CD4-positive, alpha-beta T cell treated with Interleukin-4 for 4 hours (primary cell): ENCODE measurements at places on chromosomes 11 and 22.

- DNase-seq = no peak
These were observed 97.7 kb downstream of the ABTB2 start for GRCh38 chr11:34260072-34260575.

- DNase-seq = no peak
These were observed 217.5 kb upstream of the E2F8 start for GRCh38 chr11:19458231-19458630.

GRCh38 chr11:62269654-62270278 lies at the start of gene SCGB2A2:
Gene SCGB2A2 (plus strand): TSS chr11:62270158. CDS start chr11:62270217, 59 bp downstream.
- no peak for DNase-seq

- DNase-seq = peak; percentile 67
These were observed 275.3 kb downstream of the ETS1 start for GRCh38 chr11:128311742-128312719.

GRCh38 chr22:41742918-41743317 lies 43.6 kb downstream of the MEI1 start:
- no peak for DNase-seq

DNA sequence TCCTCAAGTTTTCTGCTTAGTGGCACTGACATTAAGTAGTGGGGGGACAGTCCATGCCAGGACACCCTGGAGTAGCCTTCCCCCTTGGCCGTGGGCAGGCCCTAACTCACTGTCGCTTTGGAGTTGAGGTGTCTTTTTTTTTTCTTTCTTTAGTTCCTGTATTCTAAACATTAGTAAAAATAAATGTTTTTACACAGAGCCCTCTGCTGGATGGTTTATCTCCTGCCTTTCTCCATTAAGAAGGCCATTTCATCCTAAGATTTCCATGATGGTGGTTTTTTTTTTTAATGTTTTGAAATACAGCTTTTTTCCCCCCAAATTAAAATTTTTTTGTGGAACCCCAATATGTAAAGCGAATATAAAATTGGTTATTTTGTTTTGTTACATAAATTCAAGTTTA lies 1.8 kb upstream of the TIGD3 start:
- DNase-seq = no peak

DNA sequence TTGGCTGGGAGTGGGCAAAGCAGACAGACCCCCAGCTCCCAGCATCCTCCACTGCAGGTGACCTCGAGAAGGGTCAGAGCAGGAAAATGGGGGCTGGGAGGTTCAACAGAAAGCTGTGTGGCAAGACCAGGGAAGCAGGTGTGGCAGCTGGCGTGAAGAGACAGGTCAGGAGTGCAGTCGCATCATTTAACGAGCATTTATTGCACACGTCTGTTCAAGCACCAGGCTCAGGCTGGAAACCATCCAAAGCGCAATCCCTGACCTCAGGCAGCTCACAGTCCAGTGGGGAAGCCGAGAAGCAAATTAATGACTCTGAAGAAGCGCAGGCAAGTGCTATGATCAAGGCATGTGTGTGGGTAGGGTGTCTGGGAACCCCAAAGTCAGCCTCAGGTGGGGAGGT lies 7.4 kb downstream of the SLC25A45 start:
- no peak for DNase-seq

- DNase-seq = peak; percentile 65
These were observed 49.5 kb downstream of the MCHR1 start for GRCh38 chr22:40728731-40729189.

- peak; percentile 61 for DNase-seq
These were observed 125.8 kb downstream of the MICAL2 start for GRCh38 chr11:12235947-12236743.

DNA sequence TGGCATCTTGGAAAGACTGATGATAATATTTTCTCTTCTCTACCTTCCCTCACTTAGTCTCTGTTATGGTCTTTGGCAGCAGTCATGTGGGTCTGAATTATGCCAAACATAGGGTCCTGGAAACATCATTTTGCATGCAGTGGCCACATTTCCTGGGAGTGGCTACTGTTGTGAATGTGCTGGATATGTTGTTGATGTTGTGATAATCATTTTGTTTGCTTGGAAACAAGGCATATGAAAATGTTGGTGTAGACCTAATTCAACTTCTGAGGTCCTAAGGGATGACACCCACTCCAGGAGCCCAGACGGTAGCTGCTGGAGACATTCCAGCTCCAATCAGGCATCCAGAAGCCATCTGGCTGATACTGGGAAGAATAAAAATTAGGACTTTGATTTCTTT lies 109.7 kb downstream of the DCDC1 start:
- no peak for DNase-seq

GRCh38 chr22:46802608-46803027 lies 40.2 kb downstream of the TBC1D22A start:
- no peak for DNase-seq

GRCh38 chr11:74520316-74520715 lies 26.8 kb upstream of the LIPT2 start:
- no peak for DNase-seq

DNA sequence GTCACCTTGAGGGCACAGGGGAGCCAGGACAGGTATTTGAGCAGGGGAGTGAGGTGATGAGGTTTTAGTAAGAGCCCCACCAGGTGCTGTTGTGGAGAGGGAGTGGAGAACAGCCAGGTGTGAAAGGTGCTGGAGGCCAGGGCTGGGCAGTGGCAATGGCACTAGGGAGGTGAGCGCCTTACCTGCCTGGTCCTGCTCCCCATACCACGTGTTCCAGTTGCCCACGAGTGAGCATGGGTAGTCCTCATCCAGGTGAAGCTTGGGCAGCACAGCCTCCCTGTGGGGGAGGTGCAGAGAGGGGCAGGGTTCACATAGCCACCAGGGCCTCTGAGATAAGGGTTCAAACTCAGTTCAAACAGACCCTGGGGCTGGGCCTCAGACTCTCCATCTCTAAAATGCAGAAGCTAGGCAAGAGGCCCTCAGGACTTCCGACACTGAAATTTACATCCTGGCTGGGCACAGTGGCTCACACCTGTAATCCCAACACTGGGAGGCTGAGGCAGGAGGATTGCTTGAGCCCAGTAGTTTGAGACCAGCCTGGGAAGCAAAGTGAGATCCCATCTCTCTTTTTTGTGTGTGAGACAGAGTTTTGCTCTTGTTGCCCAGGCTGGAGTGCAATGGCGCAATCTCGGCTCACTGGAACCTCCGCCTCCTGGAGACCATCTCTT lies 11.8 kb downstream of the NIPSNAP1 start:
- no peak for DNase-seq

DNA sequence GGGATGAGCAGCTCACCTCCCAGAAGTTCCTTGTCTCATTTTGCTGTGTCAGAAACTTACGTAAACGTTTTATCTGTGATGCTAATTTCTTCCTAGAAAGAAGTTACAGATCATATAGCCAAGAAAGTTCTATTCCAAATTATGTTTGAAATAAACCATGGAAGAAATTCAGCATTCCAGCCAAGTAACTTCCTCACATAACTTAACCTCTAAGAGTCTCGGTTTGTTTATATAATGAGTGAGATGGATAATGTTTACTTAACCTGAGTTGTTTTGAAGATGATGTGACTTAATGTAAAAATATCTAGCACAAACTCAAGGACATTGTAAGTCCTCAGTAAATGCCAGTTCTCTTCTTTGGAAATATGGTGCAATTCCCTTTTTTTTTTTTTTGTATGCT lies 8.9 kb upstream of the MUC15 start:
- DNase-seq = no peak

GRCh38 chr11:30893318-30893717 lies 307.2 kb upstream of the MPPED2 start:
- DNase-seq = no peak

- peak; percentile 56 for DNase-seq
These were observed 4.3 kb upstream of the PHLDA2 start for GRCh38 chr11:2933375-2934020.

DNA sequence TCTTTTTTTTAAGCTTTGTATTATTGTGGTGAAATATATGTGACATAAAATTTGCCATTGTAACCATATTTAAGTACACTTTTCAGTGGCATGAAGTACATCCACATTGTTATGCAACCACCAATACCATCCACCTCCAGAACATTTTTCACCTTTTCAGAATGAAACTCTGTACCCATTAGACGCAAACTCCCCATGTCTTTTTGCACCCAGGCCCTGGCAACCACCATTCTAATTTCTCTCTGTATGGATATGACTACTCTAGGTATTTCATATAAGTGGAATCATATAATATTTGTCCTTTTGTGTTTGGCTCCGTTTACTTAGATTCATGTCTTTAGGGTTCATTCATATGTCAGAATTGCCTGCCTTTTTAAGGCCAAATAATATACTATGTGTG lies 182.8 kb upstream of the TBCEL start:
- no peak for DNase-seq

DNA sequence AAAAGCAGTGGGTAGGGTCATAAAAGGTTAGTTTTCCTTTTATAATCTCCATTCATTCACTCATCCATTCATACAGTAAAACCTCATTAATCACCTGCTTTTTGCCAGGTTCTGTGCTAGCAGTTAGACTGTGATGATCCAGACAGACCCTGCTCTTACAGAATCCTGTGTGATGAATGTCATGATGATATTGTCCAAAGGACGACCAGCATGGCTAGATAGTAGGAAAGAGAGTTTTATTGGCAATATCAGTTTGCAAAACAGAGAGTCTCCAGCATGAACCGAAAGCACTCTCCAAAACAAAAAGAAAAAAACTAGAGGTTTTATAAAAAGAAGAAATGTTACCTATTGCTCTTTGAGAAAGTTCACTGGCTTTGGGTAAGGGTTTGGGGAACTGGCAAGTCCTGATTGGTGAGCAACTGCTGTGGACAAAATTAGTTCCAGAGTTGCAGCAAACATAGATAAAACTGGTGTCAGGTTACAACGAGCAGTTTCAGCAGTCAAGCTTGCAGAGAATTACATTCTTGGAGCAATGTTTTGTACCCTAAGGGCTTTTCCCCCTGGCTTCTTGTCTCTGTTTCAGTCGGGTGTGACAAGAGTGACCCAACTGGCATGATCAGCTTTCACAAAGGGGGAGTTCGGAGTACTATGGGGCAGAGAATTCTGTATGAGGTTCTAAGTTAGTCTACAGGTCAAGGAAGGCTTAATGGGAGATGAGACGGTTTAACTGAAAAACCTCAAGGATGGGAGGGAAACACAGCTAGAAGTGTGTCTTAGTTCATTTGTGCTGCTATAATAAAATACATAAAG lies 58.3 kb downstream of the HSD17B12 start:
- no peak for DNase-seq

GRCh38 chr22:37391702-37392101 lies 35.6 kb downstream of the ELFN2 start:
- DNase-seq = no peak

DNA sequence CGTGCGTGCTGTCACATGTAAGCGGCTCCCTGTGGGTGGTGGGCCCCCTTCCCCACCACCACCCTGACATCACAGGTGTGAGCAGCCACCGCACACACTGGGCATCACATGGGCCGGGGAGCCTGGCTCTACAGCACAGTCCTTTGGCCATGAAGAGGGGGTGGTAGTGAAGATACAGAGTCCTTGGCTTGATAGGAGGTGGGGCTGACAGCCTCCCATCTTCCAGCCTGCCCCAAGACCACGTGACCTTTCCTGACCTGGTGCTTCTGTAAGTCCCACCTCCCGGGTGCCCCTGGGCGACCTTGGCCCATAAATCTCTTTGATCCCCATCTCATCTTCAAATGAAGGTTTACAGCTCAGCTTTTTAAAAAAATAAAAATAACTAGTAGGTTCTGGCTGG lies 21.2 kb upstream of the MGAT3 start:
- DNase-seq = no peak

DNA sequence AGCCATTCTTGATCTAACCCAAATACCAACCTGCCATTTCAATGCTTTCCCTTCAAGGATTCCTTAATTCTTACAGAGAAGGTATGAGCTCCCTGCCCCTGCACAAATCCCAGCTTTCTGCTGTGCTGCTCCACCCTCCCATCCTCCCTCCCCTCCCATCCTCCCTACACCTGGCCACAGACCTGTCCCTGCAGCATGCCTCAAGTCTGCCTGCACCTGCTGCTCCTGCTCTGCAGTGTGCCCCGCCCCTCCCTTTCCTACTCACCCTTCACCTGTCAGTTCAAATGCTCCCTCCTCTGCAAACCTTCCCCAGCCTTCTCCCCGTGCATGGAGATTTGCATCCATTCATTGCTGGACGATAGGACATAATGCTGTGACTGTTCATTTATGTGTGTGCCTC lies 139.9 kb upstream of the NARS2 start:
- no peak for DNase-seq

DNA sequence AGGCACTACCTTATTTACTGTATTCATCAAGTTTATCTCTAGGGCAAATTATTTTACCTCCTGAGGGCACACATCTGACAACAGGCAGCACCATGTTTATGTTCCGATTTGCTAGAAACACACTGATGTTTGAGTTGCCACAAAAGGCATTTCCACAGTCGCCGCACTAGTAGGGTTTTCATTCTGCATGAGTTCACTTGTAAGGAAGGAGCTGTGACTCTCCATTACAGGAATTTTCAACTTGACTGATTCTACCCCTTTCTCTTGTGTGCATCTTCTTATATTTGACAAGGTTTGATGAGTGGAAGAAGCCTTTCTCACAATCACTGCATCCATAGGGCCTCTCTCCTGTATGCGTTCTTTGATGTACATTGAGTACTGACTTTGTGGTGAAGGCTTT lies 455.9 kb upstream of the CNTN5 start:
- no peak for DNase-seq

- DNase-seq = no peak
These were observed 480.0 kb upstream of the CADM1 start for GRCh38 chr11:115984228-115984627.

DNA sequence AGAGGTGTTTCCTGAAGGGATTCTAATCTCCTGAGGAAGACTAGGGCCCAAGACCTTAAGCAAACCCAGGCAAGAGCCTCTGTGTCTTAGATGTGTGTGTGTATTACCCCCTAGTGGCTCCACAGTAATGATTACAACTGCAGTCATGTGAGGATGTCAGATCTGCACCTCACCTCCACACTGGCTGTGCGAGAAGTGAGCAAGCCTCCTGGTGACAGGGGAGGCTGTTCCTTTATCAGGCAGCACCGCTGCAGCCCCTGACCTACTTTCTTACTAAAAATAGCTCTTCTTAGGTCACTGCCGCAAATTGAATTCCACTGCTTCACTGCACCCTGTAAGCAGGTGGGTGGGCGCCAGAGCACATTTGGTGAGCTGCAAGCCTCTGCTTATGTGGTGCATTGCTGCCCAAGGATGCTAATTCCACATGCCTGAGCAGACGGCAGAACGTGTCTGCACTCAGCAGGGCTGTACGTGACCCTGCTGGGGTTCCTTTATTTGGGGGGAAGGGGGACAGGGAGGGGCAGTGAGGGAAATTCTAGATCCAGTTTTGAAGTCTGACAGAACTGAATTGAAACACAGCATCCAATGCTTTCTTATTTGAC lies 112.4 kb downstream of the KCNC1 start:
- DNase-seq = no peak

- DNase-seq = no peak
These were observed 51.2 kb downstream of the CSTF3 start for GRCh38 chr11:33110083-33110482.

DNA sequence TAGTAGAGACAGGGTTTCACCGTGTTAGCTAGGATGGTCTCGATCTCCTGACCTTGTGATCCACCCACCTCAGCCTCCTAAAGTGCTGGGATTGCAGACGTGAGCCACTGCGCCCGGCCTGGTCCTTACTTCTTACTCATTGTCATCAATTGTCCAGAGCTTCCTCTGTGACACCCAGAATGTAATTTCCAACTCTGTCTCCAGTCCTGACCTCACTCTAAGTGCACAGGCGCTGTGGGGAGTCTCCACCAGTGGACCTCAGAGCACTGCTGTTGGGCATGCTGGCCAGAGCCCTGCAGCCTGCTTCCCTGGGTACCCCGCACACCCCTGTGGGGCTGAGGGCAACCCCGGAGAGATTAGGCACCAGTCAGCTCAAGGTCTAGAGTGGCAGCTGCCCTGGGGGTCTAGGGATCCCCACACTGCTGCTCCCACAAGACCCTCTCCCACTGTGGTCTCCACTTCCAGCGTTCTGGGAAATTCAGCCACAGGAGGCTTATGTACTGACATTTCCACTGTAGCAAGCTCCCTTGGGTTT lies 1140.3 kb downstream of the TBC1D22A start:
- DNase-seq = no peak
